Fibroblast of upper back skin (primary cell): ENCODE measurements at places on chromosomes 1 and 21.
A peak's percentile ranks its signal among the peaks of the same experiment; 100 is the strongest.

GRCh38 chr1:19529664-19530063 is 44.3 kb upstream of the CAPZB start:
- peak; percentile 8 for DNase-seq

DNA sequence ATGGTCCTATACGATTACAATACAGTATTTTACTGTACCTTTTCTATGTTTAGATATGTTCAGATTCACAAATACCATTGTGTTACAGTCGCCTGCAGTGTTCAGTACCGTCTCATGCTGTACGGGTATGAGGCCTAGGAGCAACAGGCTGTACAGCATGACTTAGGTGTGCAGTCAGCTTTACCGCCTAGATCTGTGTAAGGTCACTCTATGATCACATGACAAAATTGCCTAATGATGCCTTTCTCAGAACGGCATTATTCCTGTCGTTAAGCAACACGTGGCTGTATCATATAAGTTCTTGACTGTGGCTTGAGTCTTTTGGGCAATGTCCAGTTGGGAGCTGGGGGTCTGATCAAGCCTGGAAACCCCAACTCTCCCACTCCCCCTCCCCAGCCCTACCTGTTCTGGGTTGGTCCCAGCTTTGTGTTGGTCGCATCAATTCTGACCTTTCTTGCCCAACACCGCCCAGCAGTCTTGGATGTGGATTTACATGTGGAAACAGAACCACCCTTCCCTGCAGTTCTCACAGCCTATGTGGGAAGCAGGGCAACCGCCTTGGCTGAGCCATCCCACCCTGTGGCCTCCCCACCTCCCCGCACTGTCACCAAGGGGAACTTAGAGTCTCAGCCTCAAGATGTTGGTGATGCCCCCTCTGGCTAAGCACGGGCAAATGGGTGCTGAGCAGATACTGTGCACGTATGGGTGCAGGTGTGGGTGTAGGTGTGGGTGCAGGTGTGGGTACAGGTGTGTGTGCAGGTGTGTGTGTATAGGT is 80.2 kb upstream of the ACTL8 start:
- DNase-seq: no peak

DNA sequence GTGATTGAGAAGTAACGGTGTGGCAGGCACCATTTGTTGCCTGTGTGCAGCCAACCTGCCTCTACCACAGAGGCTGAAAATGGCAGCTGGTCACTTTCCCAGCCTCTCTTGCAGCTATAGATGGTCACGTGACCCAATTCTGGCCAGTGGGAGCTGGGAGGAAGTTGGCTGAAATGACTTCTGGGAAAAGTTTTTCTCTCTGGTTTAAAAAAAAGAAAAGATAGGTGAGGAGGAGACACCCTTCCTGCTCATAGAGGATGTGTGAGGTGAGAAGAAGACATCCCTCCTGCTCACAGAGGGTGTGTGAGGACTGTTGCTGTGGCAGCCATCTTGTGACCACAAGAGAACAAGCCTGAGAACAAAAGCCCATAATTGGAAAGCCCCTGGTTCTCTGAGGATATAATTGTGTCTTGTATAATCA is 122.8 kb downstream of the SYF2 start:
- DNase-seq: no peak

DNA sequence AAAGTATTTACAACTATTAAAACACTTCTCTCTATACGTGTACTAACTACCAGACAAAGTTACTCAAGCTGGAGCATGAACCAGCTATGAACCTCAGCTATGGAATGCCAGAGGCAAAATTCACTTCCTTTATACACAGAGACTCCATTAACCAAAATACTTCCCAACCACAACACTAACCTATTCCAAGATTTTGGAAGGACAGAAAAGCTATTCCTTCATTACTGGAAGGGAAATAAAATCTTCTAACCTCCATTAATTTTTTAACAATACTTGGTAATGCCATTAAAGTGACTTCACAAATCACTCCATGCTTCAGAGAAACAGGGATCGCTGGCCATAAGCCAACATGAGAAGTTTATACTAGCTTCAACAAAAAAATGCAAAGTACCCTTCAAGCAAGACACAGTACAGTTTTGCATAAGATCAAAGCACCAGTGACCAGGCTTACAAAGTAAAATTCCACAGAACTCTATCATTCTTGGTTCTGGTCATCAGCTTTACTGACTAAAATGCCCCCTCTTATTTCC is 58.0 kb downstream of the PUM1 start:
- peak; percentile 92 for DNase-seq

GRCh38 chr21:17775431-17776126 is 43.6 kb downstream of the C21orf91 start:
- no peak for DNase-seq

- DNase-seq: no peak
Observed at GRCh38 chr1:203519053-203519840, 25.3 kb downstream of the OPTC start.

- DNase-seq: no peak
Observed at GRCh38 chr1:54360165-54361005, 45.8 kb downstream of the SSBP3 start.

DNA sequence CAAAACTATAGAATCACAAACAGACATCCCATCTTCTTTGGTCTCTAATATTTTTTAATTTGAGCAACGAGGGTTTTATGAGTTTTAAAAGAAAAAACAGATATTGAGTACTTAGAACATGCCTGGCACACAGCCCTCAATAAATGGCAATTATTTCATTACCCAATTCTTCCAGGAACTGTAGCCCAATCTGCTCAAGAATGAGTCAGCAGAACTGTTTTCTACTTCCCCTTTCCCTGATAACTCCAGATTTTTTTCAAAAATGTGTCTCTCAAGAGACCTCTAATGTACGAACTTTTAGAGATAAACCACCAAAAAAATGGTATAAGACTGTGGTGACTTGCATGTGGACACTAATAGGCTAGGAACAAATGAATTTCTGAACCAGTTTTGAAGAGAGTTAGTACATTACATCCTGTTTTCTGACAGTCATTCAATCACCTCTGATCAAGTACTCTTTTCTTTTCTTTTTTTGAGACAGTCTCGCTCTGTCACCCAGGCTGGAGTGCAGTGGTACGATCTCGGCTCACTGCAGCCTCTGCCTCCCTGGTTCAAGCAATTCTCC is 11.5 kb downstream of the ABL2 start:
- peak; percentile 43 for DNase-seq

DNA sequence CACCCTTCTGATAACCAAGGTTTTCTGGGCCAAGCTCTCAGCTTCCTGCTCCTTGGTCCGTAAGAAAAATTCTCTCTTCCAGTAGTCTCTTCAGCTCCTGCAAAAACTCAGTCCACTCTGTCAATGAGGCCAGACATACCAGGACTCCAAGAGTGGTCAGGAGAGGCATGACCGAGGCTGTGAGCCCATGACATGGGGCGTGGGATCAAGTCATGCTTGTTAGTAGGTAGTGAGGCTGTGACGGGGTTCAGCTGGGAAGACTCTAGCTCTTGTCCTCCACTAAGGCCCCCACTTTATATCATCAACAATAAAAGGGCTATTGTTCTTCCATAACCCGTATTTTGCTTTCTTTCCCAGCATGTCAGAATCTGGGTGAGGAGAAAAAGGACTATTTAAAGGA is 10.1 kb upstream of the HCRTR1 start:
- no peak for DNase-seq

DNA sequence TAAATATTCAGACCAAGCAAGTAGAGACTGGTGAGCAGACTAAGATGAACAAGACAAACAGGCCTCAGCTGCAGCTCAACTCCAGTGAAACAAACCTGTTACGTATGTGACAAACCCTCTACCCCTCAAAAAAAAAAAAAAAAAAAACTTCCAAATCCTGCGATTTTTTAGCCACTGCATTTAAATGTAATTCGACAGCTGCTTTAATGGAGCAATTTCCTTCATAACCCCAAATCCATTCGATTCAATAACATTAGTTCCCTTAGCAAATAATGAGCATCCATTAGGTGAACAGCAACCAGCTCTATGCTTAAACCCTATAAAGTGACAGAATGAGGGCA is 31.1 kb downstream of the SIPA1L2 start:
- DNase-seq: no peak

DNA sequence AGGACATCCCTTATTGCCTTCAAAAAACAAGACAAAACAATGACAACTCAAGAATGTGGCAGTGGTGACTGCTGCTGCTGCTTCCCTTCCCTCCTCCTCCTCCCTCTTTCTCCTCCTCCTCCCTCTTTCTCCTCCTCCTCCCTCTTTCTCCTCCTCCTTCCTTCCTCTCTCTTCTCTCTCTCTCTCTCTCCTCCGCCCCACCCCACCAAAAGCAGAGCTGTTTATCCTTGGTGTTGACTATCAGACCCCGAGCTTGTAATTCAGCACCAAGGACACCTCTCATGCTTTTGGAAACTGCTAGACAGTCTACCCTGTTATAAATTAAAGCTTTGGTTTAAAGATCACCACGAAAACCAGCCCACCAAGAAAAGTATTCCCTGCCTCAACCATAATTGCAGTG is 72.4 kb upstream of the IFNAR2 start:
- DNase-seq: peak; percentile 3

DNA sequence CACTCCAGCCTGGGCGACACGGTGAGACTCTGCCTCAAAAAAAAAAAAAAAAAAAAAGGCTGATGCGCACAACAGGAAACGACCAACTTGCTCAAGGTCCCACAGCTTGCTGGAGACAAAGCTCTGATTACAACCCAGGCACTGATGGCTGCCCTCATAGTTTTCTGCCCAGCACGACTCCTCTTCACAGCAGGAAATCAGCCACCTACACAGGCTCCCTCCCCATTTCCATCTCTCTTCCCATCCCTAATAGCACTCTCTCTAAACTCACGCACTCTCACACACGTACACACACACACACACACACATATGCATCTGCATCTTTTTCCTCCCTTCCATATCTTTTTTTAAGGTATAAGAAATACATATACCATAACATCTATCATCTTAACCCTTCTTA is 153.5 kb upstream of the SOD1 start:
- DNase-seq: no peak

DNA sequence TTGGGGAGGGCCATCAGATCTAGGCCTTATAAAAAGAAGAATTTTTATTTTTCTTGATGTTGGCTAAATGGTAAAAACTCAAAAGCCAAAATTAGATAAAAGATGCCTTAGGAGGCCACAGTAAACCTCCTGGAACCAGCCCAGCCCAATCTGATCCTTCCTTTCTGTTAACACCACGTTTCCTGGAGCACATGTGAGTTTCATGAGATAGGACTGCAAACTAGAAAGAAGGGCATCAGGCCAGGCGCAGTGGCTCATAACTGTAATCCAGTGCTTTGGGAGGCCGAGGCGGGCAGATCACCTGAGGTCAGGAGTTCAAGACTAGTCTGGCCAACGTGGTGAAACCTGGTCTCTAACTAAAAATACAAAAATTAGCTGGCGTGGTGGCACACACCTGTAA is 6.7 kb downstream of the HSF2BP start:
- DNase-seq: no peak

DNA sequence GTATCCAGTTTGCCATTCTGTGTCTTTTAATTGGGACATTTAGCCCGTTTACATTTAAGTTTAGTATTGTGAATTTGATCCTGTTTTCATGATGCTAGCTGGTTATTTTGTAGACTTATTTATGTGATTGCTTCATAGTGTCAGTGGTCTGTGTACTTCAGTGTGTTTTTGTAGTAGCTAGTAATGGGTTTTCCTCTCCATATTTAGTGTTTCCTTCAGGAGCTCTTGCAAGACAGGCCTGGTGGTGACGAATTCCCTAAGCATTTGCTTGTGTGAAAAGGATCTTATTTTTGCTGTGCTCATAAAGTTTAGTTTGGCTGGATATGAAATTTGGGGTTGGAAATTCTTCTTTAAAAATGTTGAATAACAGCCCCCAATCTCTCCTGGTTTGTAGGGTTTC is 69.2 kb upstream of the PDC start:
- DNase-seq: peak; percentile 45

- no peak for DNase-seq
Observed at GRCh38 chr1:16397120-16397519, 30.1 kb downstream of the SZRD1 start.

- peak; percentile 61 for DNase-seq
Observed at GRCh38 chr21:34576041-34576511, 38.8 kb downstream of the RCAN1 start.

DNA sequence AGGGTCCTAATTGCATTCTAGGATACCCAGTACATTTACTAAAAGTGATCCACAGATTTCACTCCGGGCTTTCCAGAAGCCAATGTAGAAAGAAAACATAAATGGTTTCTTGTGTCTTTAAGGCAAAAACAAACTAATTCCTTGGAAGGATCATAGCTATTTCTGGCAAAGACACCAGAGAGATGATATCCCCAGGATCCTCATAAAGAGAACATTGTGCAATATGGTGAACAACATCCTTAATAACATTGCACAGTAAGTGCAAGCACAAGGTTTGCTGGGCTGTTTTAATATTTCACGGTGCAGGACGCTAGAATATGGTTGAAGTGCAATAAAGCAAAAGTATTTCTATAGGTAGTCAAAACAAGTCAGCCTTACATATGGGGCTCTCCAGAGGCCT is 83.0 kb downstream of the NTPCR start:
- DNase-seq: peak; percentile 10

DNA sequence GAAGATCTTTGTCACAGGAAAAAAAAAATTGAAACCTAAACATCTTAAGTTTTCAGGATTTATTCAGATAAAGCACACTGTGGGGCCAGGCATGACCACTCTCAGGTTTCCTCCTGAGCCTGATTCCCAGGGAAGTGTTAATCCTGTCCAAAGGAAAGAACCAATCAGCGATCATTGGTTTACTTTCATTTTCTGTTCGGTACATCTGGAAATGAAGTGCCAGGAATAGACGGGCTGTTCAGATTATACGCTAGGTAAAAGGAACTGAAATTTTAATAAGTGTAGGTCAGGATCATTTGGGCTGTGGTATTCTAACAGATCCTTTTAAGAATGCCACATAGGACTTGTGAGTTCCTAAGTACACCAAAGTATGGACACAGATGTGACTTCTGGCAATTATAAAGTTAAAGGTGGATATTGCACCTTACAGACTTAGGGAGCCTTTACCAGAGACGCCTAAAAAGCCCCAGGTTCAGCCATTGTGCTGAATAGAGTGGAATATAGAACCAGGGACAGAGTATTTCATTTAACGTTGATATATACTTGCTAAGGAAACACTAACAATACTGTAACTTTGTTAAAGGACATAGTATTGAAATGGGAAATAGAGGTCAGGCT is 9.3 kb upstream of the CACYBP start:
- peak; percentile 44 for DNase-seq

GRCh38 chr21:45085700-45086099 is 11.3 kb downstream of the ADARB1 start:
- DNase-seq: no peak

GRCh38 chr1:159175571-159175970 is 4.2 kb downstream of the CADM3 start:
- DNase-seq: no peak

GRCh38 chr1:200890818-200891773 is 3.6 kb upstream of the INAVA start:
- DNase-seq: peak; percentile 51

DNA sequence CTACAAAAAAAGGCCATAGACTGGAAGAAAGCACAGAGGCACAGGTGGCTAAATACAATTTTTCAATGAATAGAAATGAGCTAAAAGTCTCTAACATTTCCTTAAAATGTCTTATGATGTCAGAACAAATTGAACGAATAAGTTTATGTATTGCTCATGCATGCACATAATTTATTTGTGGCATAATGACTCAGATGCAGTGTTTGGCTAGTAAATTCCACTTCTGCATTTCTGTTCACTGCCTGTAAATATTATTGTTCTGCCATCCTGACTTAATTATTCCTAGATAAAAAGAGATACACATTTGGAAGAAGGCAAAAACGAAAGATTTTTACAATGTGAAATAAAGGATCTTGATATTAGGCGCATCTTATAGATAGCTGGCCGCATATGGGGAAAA is 26.6 kb upstream of the EXO1 start:
- DNase-seq: peak; percentile 31
